ENCODE measurements at places on chromosomes 7 and 10.

GRCh38 chr10:61211468-61211867 is 241.7 kb downstream of the TMEM26 start:
- peak; percentile 4 for DNase-seq

- no peak for DNase-seq
Measured at GRCh38 chr10:623477-624311, 65.8 kb downstream of the DIP2C start.

GRCh38 chr10:132669208-132669861 is 116.6 kb downstream of the NKX6-2 start:
- no peak for DNase-seq

GRCh38 chr10:59002011-59002410 is 174.4 kb upstream of the PHYHIPL start:
- no peak for DNase-seq

DNA sequence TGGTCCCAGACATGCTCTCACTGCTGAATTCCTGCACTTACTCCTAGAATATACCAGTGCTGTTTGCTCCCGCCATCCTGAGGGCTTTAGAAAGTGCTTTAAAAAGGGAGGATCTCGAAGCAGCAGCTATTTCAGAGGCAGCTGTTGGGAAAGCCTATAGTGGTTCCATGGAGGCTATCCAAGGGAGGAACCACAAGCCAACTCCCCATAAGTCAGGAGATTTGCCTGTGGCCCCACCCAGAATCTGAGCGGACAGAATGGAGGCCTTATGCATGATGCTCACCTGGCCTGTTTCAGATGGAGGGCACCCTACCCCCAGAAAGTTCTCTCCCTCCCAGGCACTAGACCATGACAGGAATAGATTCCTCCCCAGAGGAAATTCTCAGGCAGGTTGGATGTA is 2.3 kb upstream of the KCNIP2 start:
- no peak for DNase-seq

DNA sequence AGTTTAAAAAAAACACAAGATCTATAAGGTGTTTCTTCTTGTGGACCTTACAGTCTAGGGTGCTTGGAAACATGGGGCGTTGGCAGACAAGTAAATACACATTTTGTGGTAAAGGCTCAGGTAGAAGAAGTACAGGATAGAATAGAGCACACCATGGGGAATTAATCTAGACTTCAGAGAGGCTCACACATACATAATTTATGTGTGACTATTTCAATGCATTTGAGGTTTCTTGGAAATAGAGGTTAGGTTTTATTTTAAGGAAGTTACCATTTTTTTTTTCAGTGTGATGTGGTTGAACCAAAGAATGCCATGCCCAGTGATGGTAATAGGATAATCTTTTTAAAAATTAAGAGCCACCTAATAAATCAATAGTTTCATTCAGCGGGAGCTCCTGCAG is 12.8 kb downstream of the CFTR start:
- DNase-seq = no peak

DNA sequence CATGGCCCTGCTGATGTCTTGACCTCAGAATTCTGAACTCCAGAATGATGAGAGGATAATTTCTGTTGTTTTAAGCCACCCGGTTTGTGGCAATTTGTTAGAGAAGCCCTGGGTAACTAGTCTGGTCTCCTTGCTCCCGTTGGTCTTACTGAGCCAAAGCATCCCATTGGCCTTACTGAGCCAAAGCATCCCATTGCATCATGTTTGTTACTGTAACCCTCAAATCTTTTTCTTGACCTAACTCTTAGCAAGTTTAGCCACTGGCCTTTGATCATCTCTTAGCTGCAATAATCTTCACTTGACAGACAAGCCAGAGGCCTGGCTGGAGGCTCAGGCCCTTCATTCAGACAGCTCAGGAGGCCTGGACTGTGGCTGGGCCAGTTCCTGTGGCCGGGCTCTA is 21.8 kb downstream of the TBXAS1 start:
- DNase-seq = no peak

- no peak for DNase-seq
Measured at GRCh38 chr7:50983850-50984249, 201.2 kb upstream of the GRB10 start.

GRCh38 chr7:43637114-43637806 is 54.4 kb downstream of the STK17A start:
- DNase-seq = peak; percentile 31

- no peak for DNase-seq
Measured at GRCh38 chr7:53315981-53316380, 280.5 kb downstream of the POM121L12 start.

- no peak for DNase-seq
Measured at GRCh38 chr10:32120147-32120546, 63.9 kb upstream of the KIF5B start.

DNA sequence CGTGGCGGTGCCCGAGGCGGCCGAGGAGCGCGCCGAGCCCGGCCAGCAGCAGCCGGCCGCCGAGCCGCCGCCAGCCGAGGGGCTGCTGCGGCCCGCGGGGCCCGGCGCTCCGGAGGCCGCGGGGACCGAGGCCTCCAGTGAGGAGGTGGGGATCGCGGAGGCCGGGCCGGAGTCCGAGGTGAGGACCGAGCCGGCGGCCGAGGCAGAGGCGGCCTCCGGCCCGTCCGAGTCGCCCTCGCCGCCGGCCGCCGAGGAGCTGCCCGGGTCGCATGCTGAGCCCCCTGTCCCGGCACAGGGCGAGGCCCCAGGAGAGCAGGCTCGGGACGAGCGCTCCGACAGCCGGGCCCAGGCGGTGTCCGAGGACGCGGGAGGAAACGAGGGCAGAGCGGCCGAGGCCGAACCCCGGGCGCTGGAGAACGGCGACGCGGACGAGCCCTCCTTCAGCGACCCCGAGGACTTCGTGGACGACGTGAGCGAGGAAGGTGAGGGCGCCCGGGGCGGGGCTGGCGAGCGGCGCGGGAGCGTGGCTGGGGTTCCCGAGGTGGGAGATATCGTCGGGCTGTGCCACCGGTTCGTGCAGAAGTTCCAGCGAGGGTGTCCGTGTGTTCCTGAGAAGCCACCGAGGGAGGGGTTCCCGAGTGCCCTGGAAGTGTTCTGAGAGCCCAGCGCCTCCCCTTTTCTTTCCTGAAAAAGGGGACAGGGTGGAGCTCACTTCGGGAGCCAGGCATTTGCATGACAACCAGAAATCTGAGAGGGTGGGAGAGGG is 495 bp downstream of the EIF3B start:
- DNase-seq = peak; percentile 33

DNA sequence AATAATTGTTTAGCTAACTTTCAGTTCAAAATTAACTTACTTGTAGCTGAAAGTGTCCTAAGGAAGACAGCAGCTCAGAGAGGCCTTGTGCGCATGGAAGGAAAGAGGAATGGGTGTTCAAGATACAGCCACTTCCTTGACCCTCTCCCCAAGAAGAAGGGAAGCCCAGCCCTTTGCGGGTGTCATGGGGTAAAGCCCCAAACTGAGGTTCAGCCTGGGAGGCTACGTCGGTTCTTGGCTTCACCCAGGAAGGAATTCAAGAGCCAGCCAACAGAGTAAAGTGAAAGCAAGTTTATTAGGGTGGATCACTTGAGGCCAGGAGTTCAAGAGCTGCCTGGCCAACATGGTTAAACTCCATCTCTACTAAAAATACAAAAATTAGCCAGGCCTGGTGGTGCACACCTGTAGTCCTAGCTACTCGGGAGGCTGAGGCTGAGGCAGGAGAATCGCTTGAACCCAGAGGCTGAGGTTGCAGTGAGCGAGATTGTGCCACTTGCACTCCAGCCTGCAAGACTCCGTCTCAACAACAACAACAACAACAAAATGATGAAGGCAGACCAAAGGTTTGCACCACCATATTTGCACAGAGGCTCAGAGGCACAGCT is 15.9 kb downstream of the GPRIN2 start:
- DNase-seq = no peak
